ENCODE measurements at places on chromosomes 2 and 18. TPM values are rescaled to one million over a fixed set of nuclear protein-coding genes. Genes with fewer than 3 reads are reported as not detected.

GRCh38 chr2:79660557-79660956 lies 147.7 kb downstream of the CTNNA2 start:
- DNase-seq = no peak

DNA sequence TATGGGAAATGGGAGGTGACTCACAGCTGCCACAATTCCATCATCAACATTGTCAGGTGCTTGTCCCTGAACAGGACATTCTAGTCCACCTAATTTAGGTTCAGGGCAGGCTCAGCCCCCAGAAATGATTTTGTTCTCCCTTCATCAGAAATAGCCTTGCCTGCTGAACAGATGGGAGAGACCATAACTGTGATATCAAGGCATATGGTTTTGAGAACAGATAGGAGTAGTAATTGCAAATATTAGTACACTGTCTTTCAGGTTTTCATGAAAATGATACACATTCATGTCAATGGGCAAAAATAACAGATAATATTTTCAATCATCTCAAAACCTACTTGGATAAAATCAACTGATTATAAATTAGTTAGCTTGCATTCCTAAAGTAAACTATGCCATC lies 316.5 kb downstream of the MBD2 start:
- DNase-seq = no peak

GRCh38 chr2:220466251-220466691 lies 838.8 kb downstream of the SLC4A3 start:
- DNase-seq = no peak

GRCh38 chr18:65735155-65735554 lies 15.7 kb upstream of the CDH7 start:
- no peak for DNase-seq

DNA sequence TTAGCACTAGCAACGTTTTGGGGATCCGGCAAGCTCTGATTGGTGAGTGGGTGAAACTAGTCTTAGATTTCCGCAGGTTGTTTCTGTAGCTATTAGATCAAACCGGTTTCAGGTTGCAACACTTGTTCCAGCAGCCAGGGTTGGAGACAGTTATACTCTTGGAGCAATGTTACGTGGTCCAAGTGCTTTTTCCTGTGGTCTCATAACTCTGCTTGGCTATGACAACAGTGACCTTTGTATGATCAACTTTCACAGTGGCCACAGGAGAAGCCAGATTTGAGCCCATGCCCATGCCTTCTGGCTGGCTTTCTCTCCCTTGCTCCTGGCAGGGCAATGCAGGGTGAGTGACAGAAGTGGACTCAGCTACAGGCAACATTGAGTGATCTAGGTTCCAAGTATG lies 84.5 kb upstream of the TAF1B start:
- peak; percentile 73 for DNase-seq

C2orf66 gene
- total RNA-seq = not detected

Data from psoas muscle (tissue), 8 donors.